ENCODE measurements at places on chromosomes 16 and 17. TPM values are rescaled to one million over a fixed set of nuclear protein-coding genes. Genes with fewer than 3 reads are reported as not detected.

The CMIP gene
- total RNA-seq = 22.2 TPM

The DNAH9 gene
- not detected for total RNA-seq

The TSPAN10 gene
- 0.48 TPM for total RNA-seq

The CLEC19A gene
- total RNA-seq = not detected

The CHP2 gene
- total RNA-seq = 1.3 TPM

The CCL14 gene
- total RNA-seq = not detected

The AANAT gene
- total RNA-seq = not detected

The CDRT4 gene
- total RNA-seq = 0.43 TPM

The YPEL2 gene
- 7.2 TPM for total RNA-seq

The SEPTIN12 gene
- not detected for total RNA-seq

The ASGR1 gene
- total RNA-seq = 0.64 TPM

The IRF8 gene
- not detected for total RNA-seq

The MFSD6L gene
- not detected for total RNA-seq

The SDR42E2 gene
- total RNA-seq = not detected

The SNX20 gene
- total RNA-seq = not detected

The DNAH3 gene
- total RNA-seq = 0.21 TPM

The PPM1D gene
- 4.6 TPM for total RNA-seq

The REXO5 gene
- total RNA-seq = 4.0 TPM

The BEAN1 gene
- not detected for total RNA-seq

The RGS11 gene
- total RNA-seq = not detected

The PGAP3 gene
- total RNA-seq = 11.5 TPM

The TVP23A gene
- total RNA-seq = not detected

The NPIPB6 gene
- total RNA-seq = not detected

The HOXB2 gene
- total RNA-seq = 2.9 TPM

The KRTAP2-1 gene
- not detected for total RNA-seq

The EMP2 gene
- total RNA-seq = 37.7 TPM

The G6PC1 gene
- not detected for total RNA-seq

The ANKRD40CL gene
- total RNA-seq = not detected

The PYY gene
- 2.1 TPM for total RNA-seq

The DNAH17 gene
- total RNA-seq = under 0.01 TPM

The SLFN5 gene
- 64.6 TPM for total RNA-seq

The PIMREG gene
- total RNA-seq = not detected

The ZG16B gene
- 0.64 TPM for total RNA-seq

The LITAFD gene
- not detected for total RNA-seq

The C17orf100 gene
- total RNA-seq = 0.24 TPM

The ARSG gene
- 0.43 TPM for total RNA-seq

The OSGIN1 gene
- 1.7 TPM for total RNA-seq

The TSEN54 gene
- 50.1 TPM for total RNA-seq

The ZSCAN10 gene
- not detected for total RNA-seq

The SPAG7 gene
- 38.2 TPM for total RNA-seq

The GAS2L2 gene
- total RNA-seq = 0.24 TPM

The PRDM7 gene
- total RNA-seq = not detected

The C16orf89 gene
- not detected for total RNA-seq

The TPSD1 gene
- not detected for total RNA-seq

The KRT39 gene
- not detected for total RNA-seq

The KCNH4 gene
- total RNA-seq = not detected

The TM4SF5 gene
- total RNA-seq = not detected

The TP53TG3C gene
- total RNA-seq = not detected

The SMPD3 gene
- total RNA-seq = not detected

The DDX52 gene
- total RNA-seq = 24.6 TPM

The MED31 gene
- total RNA-seq = 10.7 TPM

The NEURL4 gene
- total RNA-seq = 17.6 TPM

The UTS2R gene
- not detected for total RNA-seq

The CLEC3A gene
- not detected for total RNA-seq

The CCDC200 gene
- not detected for total RNA-seq

The KRT36 gene
- total RNA-seq = not detected

All from tracheal epithelial cell (primary cell).